ENCODE measurements at places on chromosomes 7 and 10.

DNA sequence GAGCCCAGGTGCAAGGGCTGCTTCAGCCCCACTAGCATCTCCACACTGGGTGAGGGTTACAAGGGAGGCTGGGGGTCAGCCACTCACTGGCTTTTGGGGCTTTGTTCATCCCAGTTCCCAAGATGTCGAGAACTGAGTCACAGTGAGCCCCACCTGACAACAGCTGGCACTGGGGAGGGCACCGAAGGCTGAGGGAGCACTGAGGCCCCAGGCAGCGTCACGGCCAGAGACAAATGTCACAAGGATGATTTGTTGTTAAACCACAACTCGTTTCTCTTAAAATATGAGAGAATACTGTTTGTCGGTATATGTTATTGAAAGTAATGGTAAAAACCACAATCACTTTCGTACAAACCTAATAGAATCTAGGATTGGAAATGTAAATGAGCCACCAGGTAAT, 219.9 kb downstream of the CELF2 start:
- peak; percentile 73 for DNase-seq

DNA sequence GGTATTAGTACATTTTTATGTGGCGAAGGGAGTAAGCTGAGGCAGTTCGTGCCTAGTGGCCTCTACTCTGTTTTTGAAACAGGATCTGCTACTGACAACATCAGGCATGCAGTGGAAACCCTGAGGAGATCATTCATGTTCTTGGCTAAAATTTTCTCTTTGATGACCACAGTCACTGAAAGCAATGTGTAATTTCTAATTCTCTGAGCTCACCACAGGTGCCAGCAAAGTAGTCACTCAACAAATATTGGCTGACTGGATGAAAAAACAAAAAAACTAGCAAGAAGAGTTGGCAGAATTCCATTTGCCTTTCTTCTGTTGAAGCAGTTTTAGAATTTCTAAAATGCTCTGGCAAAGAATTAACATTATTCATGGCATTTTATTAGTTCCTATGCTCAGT, 176.5 kb upstream of the KCTD7 start:
- DNase-seq: no peak

GRCh38 chr10:96538683-96539082, 25.0 kb upstream of the TLL2 start:
- DNase-seq: no peak

GRCh38 chr7:155808549-155809331, 3.5 kb downstream of the SHH start:
- no peak for DNase-seq

- no peak for DNase-seq
Observed at GRCh38 chr7:131522325-131522930, 34.0 kb downstream of the PODXL start.

GRCh38 chr10:7378602-7379403, 32.0 kb downstream of the SFMBT2 start:
- no peak for DNase-seq

- no peak for DNase-seq
Observed at GRCh38 chr7:45985902-45986301, 64.8 kb upstream of the IGFBP3 start.

DNA sequence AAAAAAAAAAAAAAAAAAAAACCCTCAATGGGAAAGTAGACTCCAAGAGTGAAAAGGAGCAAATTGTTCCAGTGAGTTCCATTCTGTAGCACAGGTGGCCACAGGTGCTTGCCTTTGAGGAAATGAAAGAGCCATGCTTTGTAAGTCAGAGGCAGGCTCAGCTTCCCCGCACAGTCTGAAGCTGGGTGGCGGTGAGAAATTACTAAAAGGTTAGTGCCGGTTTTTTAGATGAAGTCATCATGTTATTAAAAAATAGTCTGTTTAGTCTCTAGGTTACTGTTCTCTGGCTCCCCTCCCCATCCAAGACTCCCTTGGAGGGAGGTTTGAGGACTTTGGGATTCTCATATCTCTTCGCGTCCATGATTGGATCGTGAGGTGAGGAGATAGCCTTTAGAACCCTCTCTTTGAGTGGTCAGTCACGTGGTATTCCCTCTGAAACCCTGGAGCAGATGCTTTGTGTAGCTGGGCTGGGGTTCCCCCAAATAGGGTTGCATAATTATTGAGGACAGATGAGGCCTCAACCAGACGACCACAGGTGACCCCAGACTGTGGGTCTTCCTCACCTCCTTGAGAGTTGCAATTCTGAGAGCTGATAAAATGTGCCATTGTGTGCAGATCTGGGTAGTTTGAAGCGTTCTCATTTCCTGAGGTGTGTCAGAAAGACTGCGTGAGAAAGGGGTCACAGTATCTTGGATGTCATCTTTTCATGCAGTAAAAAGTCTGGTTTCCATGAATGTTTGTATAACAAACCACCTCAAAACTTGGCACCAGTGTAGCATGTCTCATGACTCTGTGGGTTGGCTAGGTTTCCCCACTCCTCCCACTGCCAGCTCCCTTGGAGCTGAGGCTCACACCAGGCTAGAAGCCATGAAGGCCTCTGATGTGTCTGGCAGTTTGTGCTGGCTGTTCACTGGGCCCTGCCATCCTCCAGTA, 27.1 kb downstream of the OGDH start:
- DNase-seq: peak; percentile 72

Measured in activated CD4-positive, alpha-beta T cell treated with anti-CD3 and anti-CD28 coated beads for 36 hours (primary cell).